ENCODE measurements at places on chromosomes 5 and 9.

- DNase-seq, result no peak
These were observed 5.0 kb upstream of the FBXL7 start for GRCh38 chr5:15495026-15495425.

DNA sequence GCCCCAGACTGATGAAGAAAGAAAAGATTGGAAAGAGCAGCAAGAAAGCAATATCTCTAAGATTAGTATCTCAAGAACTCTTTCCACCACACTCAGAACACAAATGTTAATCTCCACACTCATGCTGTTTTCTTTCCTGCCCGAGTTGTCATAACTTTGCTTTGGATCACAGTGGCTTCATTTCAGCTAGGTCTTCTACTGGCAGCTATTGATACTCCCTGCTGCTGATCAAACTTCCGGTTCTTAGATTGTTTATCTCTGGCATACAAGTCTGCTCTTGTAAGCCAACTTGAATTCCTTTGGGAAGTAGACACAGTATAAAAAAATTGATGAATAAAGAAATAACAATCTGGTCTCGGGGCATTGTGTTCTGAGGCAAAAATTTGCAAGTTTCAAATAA is 77.7 kb upstream of the SPEF2 start:
- no peak for DNase-seq

GRCh38 chr5:115480271-115480670 is 64.3 kb downstream of the FEM1C start:
- no peak for DNase-seq

GRCh38 chr5:149837680-149838269 is 106.8 kb downstream of the PDE6A start:
- DNase-seq, result peak; percentile 53

Data from fibroblast of the conjunctiva (primary cell).